ENCODE measurements at places on chromosomes 13 and 19.

DNA sequence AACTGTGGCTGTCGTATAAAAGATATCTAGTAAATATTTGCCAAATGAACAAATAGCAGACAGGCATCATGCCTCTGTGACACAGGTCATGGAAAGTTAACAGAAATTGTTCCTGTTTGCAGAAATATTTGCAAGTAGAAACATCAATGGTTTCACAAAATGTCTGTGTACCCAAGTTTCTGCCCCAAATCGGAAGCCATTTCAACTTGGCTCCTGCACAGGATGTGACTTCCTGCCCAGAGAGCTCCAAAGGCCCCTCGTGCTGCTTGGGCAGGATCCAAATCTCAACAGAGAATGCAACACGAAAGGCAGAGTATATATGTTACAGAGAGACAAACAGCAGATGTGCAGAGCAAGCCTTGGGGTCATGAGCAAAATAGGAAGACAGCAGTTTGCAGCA, 95.5 kb upstream of the SERP2 start:
- no peak for DNase-seq

DNA sequence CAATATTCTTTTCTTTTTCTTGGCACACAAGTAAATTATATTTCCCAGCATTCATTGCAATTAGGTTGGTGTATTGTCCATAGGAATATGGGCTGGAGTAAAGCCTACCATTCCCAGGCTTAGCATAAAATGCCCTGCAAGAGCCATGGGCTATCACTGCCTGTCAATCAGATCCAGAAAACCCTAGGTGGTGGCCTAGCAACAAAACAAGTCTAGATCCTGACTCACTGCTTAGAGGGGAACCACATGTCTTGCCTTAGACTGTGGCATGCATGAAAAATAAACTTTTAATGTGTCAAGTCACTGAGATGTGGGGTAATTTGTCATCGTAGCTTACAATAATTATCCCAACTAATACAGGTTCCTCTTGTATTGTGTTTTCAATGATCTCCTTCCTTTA, 16.2 kb downstream of the SOX21 start:
- no peak for DNase-seq

DNA sequence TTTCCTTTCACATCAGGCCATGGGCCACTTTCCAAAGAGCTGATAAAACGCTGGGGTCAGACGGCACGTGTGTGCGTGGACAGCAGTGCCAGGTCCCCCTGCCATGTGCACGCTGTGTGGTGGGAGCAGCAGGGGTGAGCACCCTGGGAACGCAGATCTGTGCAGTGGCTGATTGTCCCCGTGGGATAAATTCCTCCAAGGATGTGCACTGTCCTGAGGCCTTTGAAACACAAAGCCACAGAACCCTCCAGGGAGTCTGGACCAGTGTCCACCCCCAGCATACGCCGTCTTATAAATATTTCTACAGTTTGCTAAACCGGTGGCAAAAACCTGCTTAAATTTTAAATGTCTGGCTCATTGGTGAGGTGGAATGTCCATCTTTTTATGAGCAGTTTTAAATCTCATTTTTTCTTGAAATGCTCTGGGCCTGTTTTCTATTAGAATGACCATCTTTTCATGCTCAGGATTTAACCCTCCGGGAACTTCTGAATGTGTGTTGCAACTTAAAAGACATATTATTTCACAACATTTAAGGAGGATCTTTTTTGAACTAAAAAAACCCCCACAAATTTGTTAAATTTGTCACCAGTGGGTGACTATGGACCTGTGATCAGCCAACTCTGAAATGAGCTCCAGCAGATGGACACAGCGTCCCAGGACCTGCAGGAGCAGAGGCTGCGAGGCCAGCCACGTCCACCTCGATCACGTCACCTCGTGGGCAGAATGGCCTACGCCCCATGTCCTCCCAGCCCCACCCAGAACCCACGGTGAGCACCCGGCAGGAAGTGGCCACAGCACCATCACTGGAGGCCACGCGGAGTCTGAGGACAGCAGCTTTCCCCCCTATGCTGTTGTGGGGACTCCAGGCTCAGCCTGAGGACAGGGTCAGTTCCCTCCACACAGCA, 68.6 kb downstream of the RASA3 start:
- DNase-seq: no peak

GRCh38 chr19:6172074-6172863, 36.8 kb downstream of the ACSBG2 start:
- no peak for DNase-seq

- no peak for DNase-seq
Measured at GRCh38 chr19:45182758-45183157, 4.2 kb downstream of the BLOC1S3 start.

- peak; percentile 62 for DNase-seq
Measured at GRCh38 chr19:40223135-40223822, 3.2 kb downstream of the CCNP start.

DNA sequence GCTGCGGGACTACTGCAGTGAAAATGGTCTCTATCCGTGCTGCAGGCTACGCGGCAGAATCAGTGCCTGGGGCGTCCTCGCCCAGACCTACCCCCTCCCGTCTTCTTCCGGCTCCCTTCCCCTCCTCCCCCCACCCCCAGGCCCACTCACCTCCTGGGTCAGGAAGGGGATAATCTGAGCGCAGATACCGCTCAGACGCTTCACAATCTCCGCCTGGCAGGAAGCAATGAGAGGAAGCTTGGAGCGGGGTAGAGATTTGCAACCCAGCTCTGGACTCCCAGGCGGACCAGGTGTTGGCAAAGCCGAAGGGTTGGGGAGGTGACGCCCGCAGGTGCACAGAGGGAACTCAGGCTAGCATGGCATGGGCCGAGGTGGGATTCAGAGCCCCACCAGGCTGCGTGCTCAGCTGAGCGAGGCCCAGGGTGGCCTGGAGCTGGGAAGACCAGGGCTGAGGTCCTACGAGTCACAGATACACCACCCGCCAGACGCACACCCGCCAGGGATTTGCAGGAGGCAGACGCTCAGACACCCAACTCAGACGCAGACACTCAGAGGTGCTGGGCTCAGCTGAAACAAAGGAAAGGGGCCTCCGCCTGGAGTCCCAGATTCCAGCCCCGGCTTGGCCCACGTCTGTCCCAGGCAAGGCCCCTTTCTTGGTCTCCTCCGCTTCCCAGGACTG, 4.1 kb downstream of the TLE2 start:
- no peak for DNase-seq

GRCh38 chr13:56424246-56424645, 716.5 kb upstream of the PRR20A start:
- DNase-seq: no peak

DNA sequence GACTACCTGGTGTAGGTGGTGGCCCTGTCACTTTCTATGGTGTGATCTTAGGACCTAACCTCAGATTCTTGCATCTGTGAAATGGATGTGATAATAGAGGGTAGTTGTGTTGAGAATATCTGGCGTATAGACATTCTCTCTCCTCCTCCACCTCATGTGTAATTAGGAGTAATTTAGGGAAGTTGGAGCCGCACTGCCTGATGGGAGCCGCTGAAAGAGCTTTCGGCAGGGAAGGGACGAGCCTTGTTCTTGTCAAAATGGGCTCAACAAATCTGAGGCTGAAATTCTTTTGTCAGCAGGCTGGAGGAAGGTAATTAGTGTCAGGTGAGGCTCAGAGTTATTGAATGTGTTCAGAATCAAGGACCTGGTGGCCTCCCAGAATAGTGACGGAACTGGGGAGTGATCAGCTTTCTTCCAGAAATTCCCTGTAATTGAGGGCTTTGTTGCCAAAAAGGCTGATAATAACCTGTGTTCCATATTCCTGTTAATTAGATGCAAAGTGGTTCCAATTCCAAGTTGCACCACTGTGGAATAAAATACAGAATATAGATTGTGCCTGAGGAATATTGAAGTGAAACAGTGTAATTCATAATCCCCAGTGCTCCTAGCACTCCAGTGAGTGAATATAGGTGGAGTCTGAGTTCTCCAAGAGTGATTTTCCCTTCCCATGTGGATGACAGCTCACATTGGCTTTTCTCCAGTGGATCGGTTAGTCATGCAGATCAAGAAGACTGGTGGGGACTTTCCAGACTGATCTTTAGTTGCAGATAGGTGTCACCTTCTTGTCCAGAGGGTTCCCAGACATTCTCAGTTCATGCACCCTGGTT, 47.5 kb downstream of the SPATA13 start:
- no peak for DNase-seq

- DNase-seq: no peak
Measured at GRCh38 chr13:24288870-24289269, 20.5 kb upstream of the C1QTNF9 start.

DNA sequence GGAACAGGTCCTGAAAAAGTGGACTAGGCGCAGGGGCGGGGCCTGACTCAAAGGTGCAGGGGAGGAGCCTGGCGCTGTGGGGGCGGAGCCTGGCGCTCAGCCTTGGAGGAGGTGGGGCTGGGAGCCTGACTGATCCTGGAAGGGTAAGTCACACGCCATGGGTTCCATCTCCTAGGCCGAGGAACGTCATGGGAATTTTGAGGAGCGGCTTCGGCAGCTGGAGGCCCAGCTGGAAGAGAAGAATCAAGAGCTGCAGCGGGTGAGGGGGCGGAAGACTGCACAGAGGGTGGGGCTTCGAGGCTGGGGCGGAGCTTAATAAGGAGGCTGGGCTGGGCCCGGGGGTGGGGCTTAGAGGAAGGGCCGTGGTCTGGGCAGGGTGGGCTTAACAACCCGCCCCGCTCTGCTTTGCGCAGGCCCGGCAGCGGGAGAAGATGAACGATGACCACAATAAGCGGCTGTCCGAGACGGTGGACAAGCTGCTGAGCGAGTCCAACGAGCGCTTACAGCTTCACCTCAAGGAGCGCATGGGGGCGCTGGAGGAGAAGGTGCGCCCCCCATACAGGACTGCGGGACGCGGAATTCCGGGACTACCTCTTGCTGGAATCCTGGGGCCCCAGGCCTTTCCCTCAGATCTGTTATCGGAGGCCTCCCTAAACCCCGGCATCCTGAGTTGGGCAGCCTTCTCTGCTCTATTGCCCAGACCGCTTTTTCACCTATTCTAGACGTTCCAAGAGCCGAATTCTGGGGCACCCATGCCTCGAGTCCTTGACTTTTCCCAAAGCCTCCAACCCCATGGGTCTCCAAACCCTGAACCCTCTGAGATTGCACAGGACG, 14.5 kb downstream of the PPFIA3 start:
- DNase-seq: peak; percentile 70

Measured in activated T-cell treated with anti-CD3 and anti-CD28 coated beads, Interleukin-2, amount 50 U/mL, for 1 hour (primary cell).